Right renal cortex interstitium (tissue), 3 donors: ENCODE measurements at places on chromosomes 6 and 20. TPM values are rescaled to one million over a fixed set of nuclear protein-coding genes. Genes with fewer than 3 reads are reported as not detected.

TM9SF4 gene
- polyA plus RNA-seq, result 68.7 TPM

GSTA2 gene
- polyA plus RNA-seq, result 0.22 TPM

RAB32 gene
- polyA plus RNA-seq, result 31.9 TPM

EYS gene
- polyA plus RNA-seq, result 0.69 TPM

ZNF391 gene
- polyA plus RNA-seq, result 10.2 TPM

GRM1 gene
- 0.20 TPM for polyA plus RNA-seq

NKAIN2 gene
- polyA plus RNA-seq, result 22.2 TPM

RAB23 gene
- 41.9 TPM for polyA plus RNA-seq

LEMD2 gene
- polyA plus RNA-seq, result 66.6 TPM

DYNLT1 gene
- 206 TPM for polyA plus RNA-seq

RAB44 gene
- 0.03 TPM for polyA plus RNA-seq

FKBP5 gene
- 29.0 TPM for polyA plus RNA-seq

BCAS1 gene
- 3.3 TPM for polyA plus RNA-seq

DXO gene
- polyA plus RNA-seq, result 26.8 TPM

MEP1A gene
- polyA plus RNA-seq, result not detected

CD83 gene
- 13.3 TPM for polyA plus RNA-seq

SPATS1 gene
- not detected for polyA plus RNA-seq

FOXA2 gene
- not detected for polyA plus RNA-seq

BNIP5 gene
- polyA plus RNA-seq, result 0.19 TPM

L3MBTL1 gene
- polyA plus RNA-seq, result 12.6 TPM

OR2W1 gene
- not detected for polyA plus RNA-seq

SPDEF gene
- 0.08 TPM for polyA plus RNA-seq

SLC32A1 gene
- 1.2 TPM for polyA plus RNA-seq

ZNF76 gene
- polyA plus RNA-seq, result 40.5 TPM

GLP1R gene
- polyA plus RNA-seq, result 0.75 TPM

TRIM15 gene
- polyA plus RNA-seq, result 0.26 TPM

RIPK1 gene
- polyA plus RNA-seq, result 25.2 TPM

OVOL2 gene
- polyA plus RNA-seq, result 1.4 TPM

CENPW gene
- 27.0 TPM for polyA plus RNA-seq

GNMT gene
- polyA plus RNA-seq, result 0.64 TPM

TBX18 gene
- polyA plus RNA-seq, result 8.7 TPM

TCEA2 gene
- polyA plus RNA-seq, result 71.0 TPM

KCNK15 gene
- polyA plus RNA-seq, result not detected

OR12D3 gene
- not detected for polyA plus RNA-seq

PI3 gene
- not detected for polyA plus RNA-seq

KCNK16 gene
- polyA plus RNA-seq, result not detected

ULBP3 gene
- 10.1 TPM for polyA plus RNA-seq

NUP43 gene
- polyA plus RNA-seq, result 45.7 TPM

OR2B2 gene
- polyA plus RNA-seq, result not detected

XRN2 gene
- 112 TPM for polyA plus RNA-seq

ZMYND8 gene
- 39.6 TPM for polyA plus RNA-seq

UNC93A gene
- 8.1 TPM for polyA plus RNA-seq

MYL9 gene
- 211 TPM for polyA plus RNA-seq

GINS1 gene
- 19.3 TPM for polyA plus RNA-seq

MTRF1L gene
- 23.2 TPM for polyA plus RNA-seq

TRIM10 gene
- 0.36 TPM for polyA plus RNA-seq

EYA4 gene
- polyA plus RNA-seq, result 15.8 TPM

BPIFB2 gene
- not detected for polyA plus RNA-seq
